ENCODE measurements at places on chromosomes 13 and 19. TPM values are rescaled to one million over a fixed set of nuclear protein-coding genes. Genes with fewer than 3 reads are reported as not detected.

LIM2 gene
- not detected for total RNA-seq

LGALS4 gene
- not detected for total RNA-seq

GRCh38 chr19:45187421-45188100 lies 9.0 kb downstream of the BLOC1S3 start:
- DNase-seq = no peak

GRK1 gene
- not detected for total RNA-seq

DNA sequence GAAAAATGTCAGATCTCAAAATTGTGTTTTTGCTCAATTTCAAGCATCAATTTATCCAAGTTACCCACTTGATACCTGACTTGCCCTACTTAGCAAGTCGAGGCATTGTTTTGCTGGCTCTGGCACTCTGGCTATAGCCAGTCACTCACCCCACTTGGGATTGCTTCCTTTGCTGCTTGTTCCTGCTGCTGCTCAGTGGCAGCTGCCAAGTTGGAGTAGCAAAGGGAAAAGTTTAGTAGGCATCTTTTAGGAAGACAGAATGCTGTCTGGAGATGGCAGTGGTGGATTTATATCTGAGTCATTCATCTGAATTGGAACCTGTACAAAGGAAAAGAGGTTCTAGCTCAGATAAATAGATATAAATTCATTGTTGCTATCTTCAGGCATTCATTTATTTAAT lies 41.2 kb downstream of the PCCA start:
- DNase-seq = no peak

DNA sequence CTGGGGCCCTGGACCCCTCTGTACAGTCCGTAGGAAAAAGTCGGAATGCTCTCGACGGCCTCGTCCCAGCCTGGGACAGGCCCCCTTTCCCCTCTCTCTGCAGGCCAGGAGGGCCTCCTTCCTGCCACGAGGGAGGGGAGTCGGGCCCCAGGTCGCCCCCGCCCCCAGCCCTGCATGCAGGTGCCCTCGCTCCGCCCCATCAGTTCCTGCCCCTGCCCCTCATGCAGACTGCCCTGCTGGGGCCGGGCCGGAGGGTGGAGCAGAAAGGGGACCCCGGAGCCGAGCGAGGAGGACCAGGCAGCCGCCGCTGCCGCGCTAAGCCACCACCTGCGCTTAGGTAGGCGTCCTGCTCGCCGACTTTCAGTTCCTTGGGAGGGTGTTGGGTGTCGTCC lies 7.3 kb downstream of the LYL1 start:
- no peak for DNase-seq

CTXN1 gene
- 1.9 TPM for total RNA-seq

COL5A3 gene
- 10.6 TPM for total RNA-seq

DNA sequence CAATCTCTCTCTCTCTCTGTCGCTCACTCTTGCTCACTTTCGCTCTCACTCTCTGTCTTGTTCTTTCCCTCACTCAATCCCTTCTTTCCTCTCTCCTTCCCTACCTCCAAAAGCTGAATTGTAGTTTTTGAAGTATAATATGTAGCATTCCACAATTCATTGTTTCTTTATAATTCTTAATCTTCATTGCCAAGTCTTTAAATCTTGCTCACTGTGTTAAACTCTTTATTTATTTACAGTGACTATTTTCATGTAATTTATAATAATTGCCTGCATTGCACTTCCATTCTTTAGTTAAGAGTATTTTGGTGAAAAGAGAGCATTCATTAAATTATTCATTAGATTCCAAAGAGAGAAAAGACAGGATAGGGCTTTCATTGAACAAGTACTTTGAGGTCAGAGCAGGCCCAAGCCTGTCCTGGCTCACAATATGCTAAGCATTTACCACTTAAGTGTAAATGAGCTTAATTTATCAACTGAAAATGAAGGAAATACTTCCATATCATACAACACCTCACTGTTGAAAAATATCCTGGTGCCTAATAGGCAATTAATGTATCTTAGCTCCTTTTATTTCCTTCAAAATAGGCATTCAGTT lies 257.4 kb upstream of the SLITRK1 start:
- DNase-seq = no peak

GRCh38 chr19:42140125-42140754 lies 8.0 kb upstream of the POU2F2 start:
- DNase-seq = peak; percentile 74

DNA sequence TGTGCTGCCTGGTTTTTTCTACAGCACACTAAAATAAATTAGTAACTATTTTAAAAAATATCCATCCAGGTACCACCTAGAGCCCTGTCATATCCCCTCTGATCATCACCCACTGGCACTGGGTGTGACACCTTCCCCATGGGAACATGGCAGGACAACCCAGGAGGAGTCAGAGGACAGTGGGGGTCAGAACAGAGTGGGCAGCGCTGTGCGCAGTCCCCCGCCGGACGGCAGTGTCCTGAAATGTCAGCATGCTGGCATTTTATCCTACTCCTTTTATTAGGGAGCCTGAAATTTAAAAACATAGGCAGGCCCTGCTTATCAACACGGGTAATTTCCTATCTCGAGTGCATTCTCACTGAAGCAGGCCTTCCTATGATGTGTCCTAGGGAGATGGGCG lies 42.1 kb upstream of the GAS6 start:
- no peak for DNase-seq

CGB5 gene
- total RNA-seq = not detected

DNA sequence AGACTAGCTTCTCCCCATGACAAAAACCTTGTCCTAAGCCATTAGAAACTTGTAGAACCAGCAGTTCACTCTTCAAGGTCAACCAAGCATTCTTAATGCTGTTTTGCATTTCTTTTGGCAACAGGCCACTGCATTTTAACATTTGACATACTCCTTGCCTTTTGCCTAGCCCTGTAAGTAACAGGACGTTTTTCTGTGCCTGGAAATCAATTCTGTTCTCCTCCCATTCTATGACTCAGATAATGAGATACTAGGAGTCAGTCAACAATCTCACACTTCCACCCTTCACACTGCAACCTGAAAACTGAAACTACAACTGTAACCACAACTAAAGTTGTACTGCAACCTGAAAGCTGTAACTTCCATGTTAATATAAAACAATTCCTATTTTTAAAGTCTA lies 268.7 kb downstream of the MZT1 start:
- peak; percentile 10 for DNase-seq

DNA sequence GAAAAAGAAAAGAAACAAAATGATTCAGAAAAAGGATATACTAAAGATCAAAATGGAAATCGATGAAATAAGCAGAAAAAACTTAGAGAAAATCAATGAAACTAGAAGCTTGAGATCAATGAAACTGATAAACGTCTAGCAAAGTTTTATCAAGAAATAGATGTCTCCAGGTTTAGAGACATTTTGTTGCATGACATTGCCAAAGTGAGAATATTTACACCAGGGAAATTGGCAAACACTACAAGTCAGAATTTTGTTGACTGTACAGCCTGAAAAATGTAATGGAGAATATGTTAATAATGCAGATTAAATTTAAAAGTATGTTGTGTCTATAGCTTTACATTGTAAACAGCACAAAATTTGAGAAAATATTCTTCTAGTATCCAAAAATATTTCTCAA lies 5.3 kb upstream of the ZNF599 start:
- no peak for DNase-seq

SELENOV gene
- total RNA-seq = not detected

REEP6 gene
- total RNA-seq = 0.97 TPM

DNA sequence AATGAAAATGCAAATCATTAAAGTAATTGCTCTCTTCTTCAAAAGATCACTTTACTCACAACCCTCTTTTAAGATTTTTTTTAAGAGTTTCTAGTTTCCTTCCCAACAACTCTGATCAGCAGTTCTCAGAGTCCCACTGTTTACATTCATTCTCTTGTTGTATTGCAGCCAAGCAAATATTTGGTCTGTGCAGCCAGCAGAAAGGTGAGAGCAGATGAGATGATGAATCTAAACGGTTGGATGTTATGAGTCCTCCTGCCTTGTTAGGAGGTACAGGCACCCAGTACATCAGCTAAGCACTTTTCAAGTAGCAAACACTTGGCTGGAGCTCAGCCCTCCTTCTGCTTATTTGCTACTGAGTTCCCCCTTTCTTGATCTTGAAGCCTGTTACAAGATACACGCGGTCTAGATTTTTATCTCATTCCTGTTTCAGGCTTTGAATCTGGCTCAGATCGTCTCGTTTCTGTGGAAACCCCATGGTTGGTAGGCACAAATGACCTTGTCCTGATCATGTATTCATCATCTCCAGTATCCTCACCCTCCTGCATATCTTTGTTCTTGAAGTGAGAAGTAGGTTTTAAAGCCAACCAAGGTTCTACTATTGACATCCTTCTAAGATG lies 300.7 kb downstream of the DCT start:
- DNase-seq = peak; percentile 41

DNA sequence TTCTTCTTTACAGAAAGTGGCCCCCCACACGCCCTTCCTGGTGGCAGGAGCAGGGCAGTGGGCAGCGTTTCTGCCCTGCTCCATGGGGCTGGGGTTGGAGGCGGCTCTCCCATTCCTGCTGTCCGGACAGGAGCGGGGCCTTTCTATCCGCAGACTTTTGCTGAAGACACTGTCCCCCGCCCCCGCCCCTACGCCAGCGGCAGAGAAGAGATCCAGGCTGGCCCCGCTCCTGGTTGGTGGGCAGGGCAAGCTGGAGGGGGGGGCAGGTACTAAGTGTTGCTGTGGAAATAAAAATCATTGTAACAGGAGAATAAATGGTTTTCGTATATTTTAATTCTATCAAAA lies 81.7 kb downstream of the ZNF429 start:
- DNase-seq = no peak

RBM26 gene
- 35.1 TPM for total RNA-seq

KL gene
- under 0.01 TPM for total RNA-seq

DNA sequence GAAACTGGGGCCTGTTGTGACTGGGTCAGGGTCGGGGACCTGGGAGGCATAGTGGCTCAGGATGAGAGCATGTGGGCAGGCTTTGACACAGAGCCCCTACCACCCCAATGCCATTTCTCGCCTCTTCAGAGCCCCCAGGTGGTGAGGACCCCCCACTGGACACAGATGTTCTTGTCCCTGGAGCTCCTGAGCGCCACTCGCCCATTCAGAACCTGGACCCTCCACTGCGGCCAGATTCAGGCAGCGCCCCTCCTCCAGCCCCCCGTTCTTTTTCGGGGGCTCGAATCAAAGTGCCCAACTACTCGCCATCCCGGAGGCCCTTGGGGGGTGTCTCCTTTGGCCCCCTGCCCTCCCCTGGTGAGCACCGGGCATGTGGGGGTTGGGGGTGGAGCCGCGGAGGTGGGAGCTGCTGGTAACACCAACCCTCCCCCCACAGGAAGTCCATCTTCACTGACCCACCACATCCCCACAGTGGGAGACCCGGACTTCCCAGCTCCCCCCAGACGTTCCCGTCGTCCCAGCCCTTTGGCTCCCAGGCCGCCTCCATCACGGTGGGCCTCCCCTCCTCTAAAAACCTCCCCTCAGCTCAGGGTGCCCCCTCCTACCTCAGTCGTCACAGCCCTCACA lies 10.4 kb downstream of the IGFLR1 start:
- no peak for DNase-seq

KLK7 gene
- total RNA-seq = not detected

DNA sequence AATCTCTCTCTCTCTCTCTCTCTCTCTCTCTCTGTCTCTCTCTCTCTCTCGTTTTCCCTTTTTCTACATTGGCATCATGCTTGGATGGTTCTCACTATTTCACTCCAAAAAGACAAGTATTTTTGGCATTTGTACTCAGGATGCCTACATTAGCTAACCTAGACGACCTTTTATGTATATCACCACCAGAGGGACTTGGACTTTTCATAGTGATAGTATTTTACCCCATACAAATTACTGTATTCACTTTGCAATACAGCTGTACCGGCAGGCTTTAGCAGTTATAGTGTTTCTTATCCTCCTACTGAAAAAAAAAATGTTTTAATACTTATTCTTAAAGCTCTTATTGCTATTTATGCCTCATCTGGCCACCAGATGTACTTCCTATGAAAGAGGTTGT lies 687.2 kb upstream of the KLHL1 start:
- peak; percentile 1 for DNase-seq

ZNF431 gene
- total RNA-seq = 7.1 TPM

- DNase-seq = no peak
These were observed 184.9 kb upstream of the MIR17HG start for GRCh38 chr13:91162589-91162988.

- DNase-seq = no peak
These were observed 70.2 kb downstream of the SPACA7 start for GRCh38 chr13:112446347-112446861.

GRCh38 chr19:2064395-2064787 lies 13.3 kb upstream of the MKNK2 start:
- DNase-seq = no peak

GRCh38 chr19:1109697-1110671 lies 6.2 kb downstream of the GPX4 start:
- DNase-seq = no peak

DNA sequence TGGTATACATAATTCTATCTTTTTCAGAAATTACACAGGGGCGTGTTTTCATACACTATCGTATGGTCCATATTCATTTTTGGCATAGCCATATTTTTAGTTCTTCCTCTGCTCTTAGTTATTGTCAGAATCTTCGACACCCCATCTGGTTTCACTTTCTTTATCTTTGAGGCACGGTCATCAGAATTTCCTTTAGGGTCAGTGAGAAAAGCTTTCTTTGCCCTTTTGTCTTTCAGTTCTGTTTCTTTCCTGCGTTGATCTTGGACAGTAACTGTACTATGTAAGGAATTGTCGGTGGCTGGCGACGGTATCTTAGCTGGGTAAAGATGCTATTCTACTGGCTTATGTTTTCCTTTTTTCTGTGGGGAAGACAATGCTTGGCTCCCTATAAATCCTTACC lies 10.6 kb upstream of the KIR2DL4 start:
- no peak for DNase-seq

RXFP2 gene
- not detected for total RNA-seq

GRCh38 chr13:103694033-103694432 lies 627.8 kb upstream of the SLC10A2 start:
- DNase-seq = no peak

DNA sequence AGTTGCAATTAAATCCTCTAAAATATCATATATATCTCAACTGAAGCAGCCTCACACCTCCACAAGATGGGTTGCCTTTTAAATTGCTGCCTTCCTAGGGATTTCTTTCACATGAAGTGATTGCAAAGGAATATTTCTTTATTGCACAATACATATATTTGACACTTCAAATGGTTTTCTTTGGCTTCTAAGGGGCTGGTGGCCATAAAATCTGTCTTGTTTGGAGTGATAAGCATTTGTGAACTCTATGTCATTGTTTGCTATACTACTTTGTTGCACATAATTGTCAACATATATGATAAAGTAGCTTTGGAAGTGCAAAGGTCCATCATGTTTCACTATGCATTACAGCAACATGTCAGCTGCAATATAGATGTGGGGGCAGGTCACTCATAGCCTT lies 2380.9 kb downstream of the PCDH9 start:
- no peak for DNase-seq

GRCh38 chr19:46787040-46787330 lies 1.4 kb downstream of the SLC1A5 start:
- DNase-seq = no peak

DNA sequence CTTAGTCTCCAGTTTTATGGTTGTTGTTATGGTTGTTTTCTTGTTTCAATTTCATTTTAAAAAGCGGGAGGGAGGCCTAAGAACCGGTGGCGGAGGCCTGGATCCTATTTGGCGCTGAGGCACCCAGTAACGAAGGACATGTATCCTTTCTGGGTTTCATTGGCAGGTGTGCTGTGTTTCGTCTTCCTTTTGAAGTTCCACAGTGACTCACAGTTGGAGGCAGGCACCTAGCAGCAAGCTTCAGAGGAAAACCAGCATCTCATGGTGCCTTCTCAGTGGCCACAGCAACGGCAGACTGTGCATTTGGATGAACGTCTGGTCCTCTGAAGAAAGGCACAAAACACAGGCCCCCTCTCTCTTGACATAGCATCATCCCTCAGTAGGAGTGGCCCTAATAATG lies 697.2 kb downstream of the EFNB2 start:
- DNase-seq = no peak

GRCh38 chr19:39110263-39110967 lies 15.2 kb upstream of the PAK4 start:
- no peak for DNase-seq

TMEM255B gene
- total RNA-seq = 0.43 TPM

Measured in fibroblast of villous mesenchyme (primary cell).